Suppressor macrophage (primary cell): ENCODE measurements at places on chromosomes 4 and X.

DNA sequence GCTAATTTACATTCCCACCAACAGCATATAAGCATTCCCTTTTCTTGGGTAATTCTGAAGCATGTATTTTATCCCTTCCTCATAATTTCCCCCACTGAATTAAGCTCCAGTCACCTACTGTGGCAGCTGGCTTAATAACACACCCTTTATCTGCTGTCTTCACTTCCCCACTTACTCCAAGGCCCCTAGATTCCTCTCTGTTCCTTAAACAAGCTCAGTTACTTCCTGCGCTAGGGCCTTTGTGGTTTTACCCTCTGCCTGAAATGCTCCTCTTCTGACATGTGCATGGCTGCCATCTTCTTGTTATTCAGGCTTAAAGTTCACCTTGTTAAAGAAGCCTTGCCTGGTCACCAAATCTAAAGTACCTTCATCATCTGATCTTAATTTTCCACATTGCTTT lies 47.2 kb upstream of the RPS6KA3 start:
- DNase-seq, result peak; percentile 74

GRCh38 chr4:122744229-122744628 lies 11.7 kb downstream of the BBS12 start:
- peak; percentile 81 for DNase-seq

DNA sequence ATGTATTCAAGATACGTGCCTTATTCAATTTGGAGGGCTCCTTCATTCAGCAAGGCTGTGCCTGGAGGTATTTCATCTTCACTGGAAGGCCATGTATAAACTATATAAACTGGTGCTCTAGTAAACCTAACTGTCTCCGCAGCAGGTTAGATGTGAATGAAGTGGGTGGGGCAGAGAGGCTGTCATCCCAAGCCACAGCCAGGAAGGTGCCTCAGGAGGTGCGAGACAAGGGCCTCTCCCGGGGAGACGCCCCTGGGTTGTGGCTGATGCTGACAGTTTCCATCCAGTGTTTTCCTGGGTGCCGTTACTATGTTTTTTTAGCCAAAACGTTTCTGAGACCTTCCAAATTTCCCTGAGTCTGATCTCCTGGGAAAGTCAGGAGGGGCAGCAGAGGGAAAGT lies 221.5 kb upstream of the RPL34 start:
- no peak for DNase-seq

GRCh38 chrX:40105835-40106675 lies 8.3 kb upstream of the BCOR start:
- peak; percentile 89 for DNase-seq

- no peak for DNase-seq
These were observed 41.8 kb downstream of the PRKG2 start for GRCh38 chr4:81173213-81173612.
